ENCODE measurements at places on chromosomes 7 and 10. TPM values are rescaled to one million over a fixed set of nuclear protein-coding genes. Genes with fewer than 3 reads are reported as not detected.
A peak's percentile ranks its signal among the peaks of the same experiment; 100 is the strongest.

The CAV2 gene
- total RNA-seq = 217 TPM

The AGR2 gene
- total RNA-seq = 147 TPM

The DNMBP gene
- 39.3 TPM for total RNA-seq

The CPA2 gene
- 0.87 TPM for total RNA-seq

The RSPH10B gene
- 0.26 TPM for total RNA-seq

GRCh38 chr10:125023255-125023654, 81.3 kb downstream of the ZRANB1 start:
- no peak overlapping the region for H3K4me3 ChIP-seq
- H3K4me1 ChIP-seq = no peaks in the 10 kb centered on the region
- DNase-seq = no peak
- no peaks in the 10 kb centered on the region for H3K36me3 ChIP-seq
- no peaks in the 10 kb centered on the region for H3K27me3 ChIP-seq

GRCh38 chr10:121891103-121891502, 36.7 kb downstream of the ATE1 start:
- DNase-seq = no peak
- H3K4me3 ChIP-seq = no peak overlapping the region
- no peaks in the 10 kb centered on the region for H3K4me1 ChIP-seq
- H3K27ac ChIP-seq = no peak overlapping the region
- no peaks in the 10 kb centered on the region for H3K36me3 ChIP-seq
- H3K27me3 ChIP-seq = no peaks in the 10 kb centered on the region

- no peaks in the 10 kb centered on the region for H3K27me3 ChIP-seq
- no peak for DNase-seq
- H3K4me3 ChIP-seq = no peak overlapping the region
- no peaks in the 10 kb centered on the region for H3K4me1 ChIP-seq
Measured at GRCh38 chr10:14407567-14407966, 76.8 kb upstream of the FRMD4A start.

DNA sequence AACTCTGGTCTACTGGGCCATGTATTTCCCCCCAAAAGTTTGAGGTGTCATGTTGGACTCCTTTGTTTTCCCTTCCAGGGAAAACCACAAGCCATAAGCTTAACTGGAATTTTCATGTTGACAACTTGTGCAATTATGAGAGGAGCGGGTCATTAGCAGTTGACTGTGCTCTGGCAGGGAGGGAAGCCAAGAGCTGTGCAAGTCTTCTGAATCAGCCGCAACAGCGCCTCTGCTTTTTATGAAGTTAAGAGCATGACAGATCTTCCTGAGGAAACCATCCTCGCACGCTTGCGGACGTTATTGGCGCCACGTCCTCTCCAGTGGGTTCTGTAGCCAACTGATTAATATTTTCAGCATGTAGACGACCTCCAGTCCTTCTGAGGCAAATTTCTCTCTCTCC, 148.7 kb upstream of the MKI67 start:
- no peak for DNase-seq
- no peaks in the 10 kb centered on the region for H3K4me1 ChIP-seq
- H3K27ac ChIP-seq = no peak overlapping the region

GRCh38 chr10:47048526-47048905, 137.3 kb downstream of the PTPN20 start:
- H3K27me3 ChIP-seq = no peaks in the 10 kb centered on the region
- no peak overlapping the region for H3K27ac ChIP-seq
- no peak for DNase-seq
- no peak overlapping the region for H3K4me3 ChIP-seq
- no peaks in the 10 kb centered on the region for H3K4me1 ChIP-seq
- H3K36me3 ChIP-seq = no peaks in the 10 kb centered on the region

DNA sequence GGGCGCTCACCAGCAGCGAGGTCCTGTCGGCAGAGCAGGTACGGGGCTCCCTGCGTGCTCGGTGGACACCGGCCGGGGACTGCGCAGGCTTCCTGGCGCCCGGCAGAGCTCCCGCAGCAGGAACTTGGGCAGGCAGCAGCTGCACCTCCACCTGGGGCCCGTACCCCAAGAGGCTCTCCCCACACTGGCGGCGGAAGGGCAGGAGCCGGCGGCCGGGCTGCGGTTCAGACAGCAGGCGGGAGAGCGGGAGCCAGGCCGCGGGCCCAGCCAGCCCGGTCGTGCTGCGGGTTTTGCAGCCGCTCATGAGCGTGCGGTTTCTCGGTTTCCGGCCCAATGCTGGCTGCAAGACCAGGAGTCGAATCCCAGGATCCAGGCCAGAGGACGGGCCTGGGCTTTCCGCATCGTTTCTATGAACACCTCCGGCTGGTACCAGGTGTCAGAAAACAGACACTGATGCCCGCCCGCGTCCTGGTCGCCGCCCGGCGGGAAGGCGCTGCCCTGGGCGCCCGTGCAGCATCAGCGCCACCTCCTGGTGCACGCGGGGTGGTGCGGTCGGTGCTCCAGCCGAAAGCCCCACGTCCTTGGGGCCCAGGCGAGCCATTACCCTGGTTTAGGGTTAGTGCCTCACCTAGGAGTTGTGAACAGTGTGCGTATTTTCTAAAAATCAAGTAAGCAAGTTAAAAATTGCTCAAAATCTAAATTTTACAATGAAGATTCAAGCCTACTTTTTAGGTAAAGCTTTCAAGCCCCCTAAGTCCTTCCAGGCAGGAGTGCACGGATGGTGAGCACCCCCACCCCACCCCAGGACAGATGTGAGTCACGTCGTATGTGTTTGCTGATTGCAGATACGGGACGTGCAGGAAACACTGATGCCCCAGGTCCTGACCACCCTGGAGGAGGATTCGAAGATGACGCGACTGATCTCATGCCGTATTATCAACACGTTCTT, 47.4 kb upstream of the PRKAR1B start:
- no peaks in the 10 kb centered on the region for H3K27me3 ChIP-seq
- H3K4me1 ChIP-seq = 0 out of 2 replicates have a peak, but pooled peaks cover 3% of the 10 kb centered on the region
- H3K4me3 ChIP-seq = no peak overlapping the region
- H3K27ac ChIP-seq = no peak overlapping the region

DNA sequence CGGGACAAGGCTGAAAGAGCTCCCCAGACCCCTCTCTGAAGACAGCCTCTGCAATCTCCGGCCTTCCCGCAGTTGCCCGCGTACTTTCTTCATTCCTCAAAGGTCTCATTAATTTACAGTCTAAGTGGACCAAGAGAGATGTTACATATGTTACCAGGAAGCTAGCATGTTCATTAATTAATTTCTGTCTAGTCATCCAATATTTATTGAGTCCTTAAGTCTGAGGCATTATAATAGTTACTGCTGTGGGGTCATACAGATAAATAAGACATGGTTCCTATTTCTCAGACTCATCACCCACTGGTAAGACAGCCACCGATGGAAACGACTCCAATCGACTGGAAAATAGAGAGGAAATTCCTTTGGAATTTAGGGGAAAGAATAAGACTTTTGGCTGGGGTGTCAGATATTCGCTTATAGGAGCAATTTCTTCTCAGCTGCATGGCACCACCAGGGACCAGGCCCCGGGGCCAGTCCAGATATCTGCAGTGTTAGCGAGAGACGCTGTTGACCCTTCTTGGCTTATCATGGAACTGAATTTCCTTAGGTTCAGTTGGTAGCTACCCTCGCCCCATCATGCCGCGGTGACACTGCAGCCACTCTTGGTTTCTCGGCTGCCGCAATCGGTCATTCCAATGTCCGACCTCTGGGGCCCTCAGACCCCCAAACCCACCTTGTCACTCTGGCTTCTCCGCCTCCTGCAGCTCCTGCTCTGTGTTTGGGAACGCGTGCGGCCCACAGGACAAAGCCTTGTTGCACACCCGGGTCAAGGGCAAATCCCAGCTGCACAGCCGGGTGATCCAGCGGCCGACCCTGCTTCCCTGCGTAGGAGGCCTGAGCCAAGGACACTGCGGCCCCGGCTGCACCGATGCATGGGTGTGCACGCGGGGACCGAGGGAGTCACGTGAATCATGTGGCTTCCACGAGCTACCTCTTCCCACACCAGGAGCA, 383.2 kb downstream of the DNAJB6 start:
- H3K27ac ChIP-seq = no peak overlapping the region
- no peak for DNase-seq
- H3K4me3 ChIP-seq = no peak overlapping the region
- no peaks in the 10 kb centered on the region for H3K36me3 ChIP-seq
- H3K4me1 ChIP-seq = no peaks in the 10 kb centered on the region

- H3K27ac ChIP-seq = no peak overlapping the region
- H3K27me3 ChIP-seq = no peaks in the 10 kb centered on the region
- H3K4me1 ChIP-seq = peaks cover 10% of the 10 kb centered on the region
- H3K4me3 ChIP-seq = no peak overlapping the region
- DNase-seq = no peak
- no peaks in the 10 kb centered on the region for H3K36me3 ChIP-seq
Measured at GRCh38 chr10:132960071-132960472, 17.7 kb upstream of the CFAP46 start.

- no peaks in the 10 kb centered on the region for H3K4me1 ChIP-seq
- DNase-seq = no peak
- H3K27me3 ChIP-seq = peaks cover 3% of the 10 kb centered on the region
- H3K27ac ChIP-seq = no peak overlapping the region
- no peaks in the 10 kb centered on the region for H3K36me3 ChIP-seq
Measured at GRCh38 chr10:75705426-75705825, 274.0 kb downstream of the LRMDA start.

GRCh38 chr10:82938331-82938730, 1063.3 kb downstream of the NRG3 start:
- no peak overlapping the region for H3K27ac ChIP-seq
- no peaks in the 10 kb centered on the region for H3K27me3 ChIP-seq
- H3K4me3 ChIP-seq = no peak overlapping the region
- H3K4me1 ChIP-seq = no peaks in the 10 kb centered on the region
- DNase-seq = no peak
- H3K36me3 ChIP-seq = no peaks in the 10 kb centered on the region

DNA sequence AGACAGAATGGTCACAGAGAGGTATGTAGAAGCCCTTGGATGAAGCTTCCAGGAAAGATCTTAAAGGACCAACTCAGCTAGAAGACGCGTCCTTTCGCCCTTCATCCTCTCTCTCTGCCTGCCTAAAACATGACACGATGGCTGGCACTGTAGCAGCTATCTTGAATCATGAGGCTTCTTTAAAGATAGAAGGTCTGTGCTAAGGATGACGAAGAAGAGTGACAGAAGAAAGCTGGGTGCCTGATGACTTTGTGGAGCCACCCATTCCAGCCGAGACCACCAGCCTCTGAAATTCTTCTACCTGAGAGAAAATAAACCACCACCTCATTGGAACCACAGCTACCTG, 25.5 kb downstream of the WDR86 start:
- H3K27ac ChIP-seq = no peak overlapping the region
- DNase-seq = no peak
- H3K36me3 ChIP-seq = no peaks in the 10 kb centered on the region
- no peak overlapping the region for H3K4me3 ChIP-seq
- peaks cover 5% of the 10 kb centered on the region for H3K4me1 ChIP-seq

GRCh38 chr10:132690401-132690800, 95.5 kb downstream of the NKX6-2 start:
- H3K27ac ChIP-seq = no peak overlapping the region
- H3K4me3 ChIP-seq = no peak overlapping the region
- no peak for DNase-seq
- no peaks in the 10 kb centered on the region for H3K27me3 ChIP-seq

DNA sequence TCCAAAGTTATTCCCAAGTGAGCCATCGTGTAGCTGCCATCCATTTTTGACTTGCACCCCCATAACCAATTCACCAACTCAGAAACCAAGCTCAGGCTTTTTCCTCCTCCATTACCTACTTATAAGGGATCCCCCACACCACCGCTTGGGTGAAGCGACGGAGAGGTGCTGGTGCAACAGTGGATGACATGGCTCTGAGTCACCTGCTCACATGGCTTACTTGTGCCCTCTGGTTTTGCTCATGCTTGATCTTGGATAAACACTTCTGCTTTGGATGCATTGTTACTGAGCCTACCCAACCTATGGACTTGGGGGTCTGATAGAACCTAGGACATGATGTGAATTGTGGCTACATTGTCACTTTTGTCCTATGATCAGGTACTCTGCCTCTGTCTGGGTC, 12.0 kb upstream of the AKR1B1 start:
- no peak overlapping the region for H3K4me3 ChIP-seq
- DNase-seq = no peak
- no peaks in the 10 kb centered on the region for H3K4me1 ChIP-seq
- no peak overlapping the region for H3K27ac ChIP-seq
- no peaks in the 10 kb centered on the region for H3K27me3 ChIP-seq
- no peaks in the 10 kb centered on the region for H3K36me3 ChIP-seq

DNA sequence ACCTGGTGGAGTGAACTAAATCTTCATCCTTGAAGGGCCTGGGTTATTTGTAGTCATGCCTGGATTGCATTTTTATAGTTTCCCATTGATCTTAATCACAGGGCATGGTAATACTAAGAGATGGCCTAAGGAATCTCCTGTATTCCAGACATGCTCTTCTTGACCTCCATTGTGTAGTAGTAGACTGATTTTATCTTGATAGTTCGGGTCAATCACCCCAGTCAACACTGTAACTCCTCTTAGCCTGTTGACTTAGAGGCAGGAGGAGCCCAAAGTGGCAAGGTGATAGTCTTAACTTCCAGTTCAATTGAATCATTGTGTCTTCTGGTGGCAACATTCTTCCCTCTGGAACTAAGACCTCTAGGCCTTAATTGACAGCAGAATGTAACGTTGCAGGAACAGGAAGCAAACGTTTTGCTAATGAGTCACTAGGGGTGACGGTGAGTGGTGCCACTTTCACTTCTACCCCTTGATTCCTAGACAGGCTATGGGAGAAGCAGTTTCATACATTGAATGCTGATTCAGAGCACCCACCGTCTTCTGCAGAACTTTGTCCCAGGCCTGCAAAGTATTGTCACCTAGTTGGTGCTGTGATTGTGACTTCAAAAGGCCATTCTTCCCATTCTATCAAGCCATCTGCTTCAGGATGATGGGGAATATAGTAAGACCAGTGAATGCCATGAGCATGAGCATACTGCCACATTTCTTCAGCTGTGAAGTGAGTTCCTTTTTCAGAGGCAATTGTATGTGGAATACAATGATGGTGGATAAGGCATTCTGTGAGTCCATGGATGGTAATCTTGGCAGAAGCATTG, 24.0 kb upstream of the PAPSS2 start:
- no peak overlapping the region for H3K27ac ChIP-seq
- no peaks in the 10 kb centered on the region for H3K36me3 ChIP-seq
- H3K27me3 ChIP-seq = no peaks in the 10 kb centered on the region
- H3K4me1 ChIP-seq = peaks cover 5% of the 10 kb centered on the region
- DNase-seq = no peak

DNA sequence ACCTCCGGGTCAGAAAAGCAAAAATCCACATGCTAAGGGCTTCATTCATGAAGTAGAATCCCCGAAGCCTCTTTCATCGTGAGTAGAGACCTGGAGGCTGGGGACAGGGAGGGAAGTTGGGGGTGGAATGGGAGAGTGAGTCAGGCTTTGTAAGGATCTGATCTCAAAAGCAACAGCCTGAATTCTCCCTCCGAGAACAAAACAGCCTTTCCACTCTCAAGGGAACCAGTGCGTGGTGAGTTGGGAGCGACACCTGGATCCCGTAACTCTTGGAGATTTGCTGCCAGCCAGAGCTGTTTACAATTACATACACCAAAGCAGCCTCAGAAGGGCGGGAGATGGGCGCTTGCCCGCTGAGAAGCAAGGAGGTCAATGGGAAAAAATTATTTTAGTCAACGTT, 10.8 kb downstream of the AFAP1L2 start:
- H3K27ac ChIP-seq = peak overlapping the region; percentile 58
- H3K4me3 ChIP-seq = no peak overlapping the region
- H3K4me1 ChIP-seq = peaks cover 95% of the 10 kb centered on the region
- no peaks in the 10 kb centered on the region for H3K36me3 ChIP-seq

Data from Panc1 (cell line).